ENCODE measurements at places on chromosomes 6 and 20. TPM values are rescaled to one million over a fixed set of nuclear protein-coding genes. Genes with fewer than 3 reads are reported as not detected.

Gene MOXD1
- total RNA-seq: not detected

Gene CAPN11
- total RNA-seq: 0.11 TPM

Gene DBNDD2
- 15.5 TPM for total RNA-seq

Gene ARFGEF3
- total RNA-seq: 1.7 TPM

Gene MCHR2
- total RNA-seq: not detected

Gene E2F1
- total RNA-seq: 72.0 TPM

Gene COL10A1
- total RNA-seq: not detected

Gene PHIP
- 24.7 TPM for total RNA-seq

Gene RPP40
- total RNA-seq: 9.5 TPM

Gene NRSN1
- total RNA-seq: not detected

Gene CEP43
- 21.3 TPM for total RNA-seq

Gene SNX21
- total RNA-seq: 1.7 TPM

Gene GLP1R
- 0.81 TPM for total RNA-seq

Gene SMAP1
- total RNA-seq: 26.3 TPM

Gene DEFB124
- total RNA-seq: not detected

Gene DDR1
- total RNA-seq: 14.5 TPM

Gene PTK6
- total RNA-seq: 0.18 TPM

Gene PPP1R3G
- 0.14 TPM for total RNA-seq

Gene LY6G6C
- total RNA-seq: not detected

Gene CYP39A1
- not detected for total RNA-seq

Gene COL9A3
- not detected for total RNA-seq

Gene TFAP2A
- total RNA-seq: not detected

Gene MOG
- total RNA-seq: not detected

Gene VSTM2L
- total RNA-seq: not detected

Gene TRIM15
- not detected for total RNA-seq

Gene EMILIN3
- not detected for total RNA-seq

Gene KCNK5
- 25.9 TPM for total RNA-seq

Gene NOL4L
- 23.9 TPM for total RNA-seq

Gene BPIFB2
- total RNA-seq: not detected

Gene NCOA6
- total RNA-seq: 17.2 TPM

Gene GRIK2
- not detected for total RNA-seq

Gene NOL7
- 95.2 TPM for total RNA-seq

Gene GJA1
- total RNA-seq: 0.09 TPM

Gene NFATC2
- 40.9 TPM for total RNA-seq

Gene NR2E1
- total RNA-seq: not detected

Gene HECA
- total RNA-seq: 45.4 TPM

Data from activated CD8-positive, alpha-beta T cell treated with anti-CD3 and anti-CD28 coated beads for 36 hours (primary cell).